ENCODE measurements at places on chromosomes 6 and 20.

DNA sequence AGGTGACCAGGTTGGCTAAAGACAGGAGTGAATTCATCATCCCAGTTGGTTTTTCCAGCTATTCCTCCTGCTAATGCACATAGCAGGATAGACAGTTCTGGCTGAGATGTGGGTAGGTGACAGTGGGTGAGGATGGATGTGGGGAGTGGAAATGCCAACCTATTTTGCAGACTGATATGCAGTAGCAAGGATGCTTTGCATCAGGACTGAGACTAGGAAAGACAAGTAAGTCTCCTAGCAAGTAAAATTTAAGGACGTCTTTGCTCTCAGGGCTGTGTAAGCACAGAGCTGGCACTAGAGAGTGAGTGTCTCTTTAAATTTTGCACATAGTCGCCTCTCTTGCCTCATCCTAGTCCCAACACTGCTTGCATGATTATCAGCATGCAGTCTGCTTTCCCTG lies 368.1 kb upstream of the PLCB4 start:
- DNase-seq: no peak

DNA sequence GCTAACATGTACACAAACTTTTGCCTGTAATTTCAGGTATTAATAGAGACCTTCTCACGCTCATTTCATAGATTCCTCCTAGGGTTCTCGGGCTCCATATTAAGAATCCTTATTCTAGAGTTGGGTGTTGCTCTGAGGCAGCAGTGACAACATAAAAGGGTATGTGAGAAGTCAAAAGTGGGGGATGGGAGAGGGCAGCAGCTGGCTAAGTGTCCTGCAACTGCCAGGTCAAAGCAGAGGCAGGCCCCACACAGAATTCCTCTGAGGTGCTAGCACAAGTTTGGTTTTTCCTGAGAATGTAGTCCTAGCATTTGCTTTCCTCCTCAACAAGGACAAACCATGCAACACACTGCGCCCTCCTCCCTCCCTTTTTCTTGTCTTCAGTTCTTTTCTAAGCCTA lies 4.6 kb downstream of the NSFL1C start:
- no peak for DNase-seq

DNA sequence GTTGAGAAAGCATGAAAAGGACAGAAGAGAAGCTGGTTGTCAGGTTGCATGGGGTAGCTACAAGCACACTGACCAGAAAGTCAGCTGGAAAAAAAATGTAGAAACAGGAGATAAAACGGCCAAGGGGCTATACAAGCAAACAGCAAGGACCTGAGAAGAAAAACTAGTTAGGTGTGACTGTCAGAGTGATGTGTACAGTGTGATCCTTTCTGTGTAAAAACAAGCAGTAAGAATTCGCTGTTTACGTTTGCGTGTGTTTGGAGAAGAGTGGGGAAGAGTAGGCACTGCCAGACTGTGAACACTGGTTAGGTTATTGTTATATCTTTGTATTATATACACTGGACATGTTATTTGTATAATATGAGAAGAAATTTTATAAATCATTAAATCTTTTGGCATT lies 28.1 kb downstream of the PTPN1 start:
- no peak for DNase-seq

GRCh38 chr20:62010551-62011402 lies 54.9 kb downstream of the TAF4 start:
- peak; percentile 57 for DNase-seq

- no peak for DNase-seq
These were observed at the start of gene CYP24A1 for GRCh38 chr20:54173653-54174456. Gene CYP24A1, minus strand, starts transcription at chr20:54173986. Its CDS starts 407 bp downstream, at chr20:54173579.

DNA sequence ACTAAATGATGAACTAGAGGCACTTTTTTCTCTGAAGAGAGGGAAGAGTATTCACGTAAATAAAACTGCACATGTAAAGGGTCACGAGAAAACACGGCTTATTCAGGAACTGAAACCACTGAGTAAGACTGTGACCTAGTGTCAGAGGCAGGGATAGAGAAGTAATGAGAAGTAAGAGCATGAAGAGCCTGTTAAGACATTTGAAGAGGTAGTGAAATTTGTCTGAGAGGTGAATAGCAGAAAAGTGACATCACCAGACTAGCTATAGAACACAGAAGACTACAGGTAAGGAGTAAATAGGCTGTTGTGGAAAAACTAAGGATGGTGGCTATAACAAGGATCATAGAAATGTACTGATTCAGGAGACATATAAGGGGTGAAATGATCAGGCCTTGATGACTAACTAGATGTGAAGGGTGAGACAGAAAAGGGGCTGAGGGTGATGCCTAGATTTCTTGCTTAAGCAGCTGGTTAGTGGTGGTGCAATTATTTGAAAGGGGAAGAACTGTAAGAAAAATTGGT lies 76.8 kb downstream of the REV3L start:
- no peak for DNase-seq

GRCh38 chr20:1437235-1437904 lies 29.3 kb downstream of the NSFL1C start:
- DNase-seq: peak; percentile 68

DNA sequence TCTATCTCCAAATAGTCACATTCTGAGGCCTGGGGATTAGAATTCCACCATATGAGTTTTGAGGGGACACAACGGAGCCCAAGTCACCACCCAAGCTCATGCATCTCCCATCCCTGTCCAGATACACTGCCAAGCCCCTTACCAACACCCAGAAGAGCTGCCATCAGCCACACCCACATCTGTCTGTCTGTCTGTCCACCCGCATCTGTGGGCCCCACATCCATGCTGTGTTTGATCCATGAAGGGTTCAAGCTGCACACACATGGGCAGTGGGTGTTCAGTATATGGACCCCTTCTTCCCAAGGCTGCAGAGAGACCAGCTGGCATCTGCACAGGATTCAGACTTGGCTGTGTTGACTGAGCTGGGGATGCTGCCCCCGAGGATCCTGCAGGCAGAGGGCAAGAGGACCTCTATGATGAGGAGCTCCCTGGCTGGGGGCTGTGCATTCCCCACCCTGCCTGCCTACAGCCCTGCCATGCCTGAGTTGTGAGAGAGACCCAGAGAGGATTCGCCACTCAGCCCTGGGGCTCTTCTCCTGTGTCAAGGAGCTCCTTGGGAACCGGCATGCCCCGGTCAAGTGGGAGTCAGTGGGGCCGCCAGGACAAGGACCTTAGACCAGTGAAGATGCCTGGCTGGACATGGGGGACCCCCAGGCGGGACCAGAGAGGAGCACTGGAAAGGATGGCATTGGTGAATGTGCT lies 206.4 kb downstream of the SYNDIG1 start:
- DNase-seq: no peak

GRCh38 chr20:57860576-57860975 lies 150.8 kb upstream of the PMEPA1 start:
- DNase-seq: no peak

GRCh38 chr6:34610819-34611477 lies 54.8 kb upstream of the SPDEF start:
- DNase-seq: peak; percentile 77

DNA sequence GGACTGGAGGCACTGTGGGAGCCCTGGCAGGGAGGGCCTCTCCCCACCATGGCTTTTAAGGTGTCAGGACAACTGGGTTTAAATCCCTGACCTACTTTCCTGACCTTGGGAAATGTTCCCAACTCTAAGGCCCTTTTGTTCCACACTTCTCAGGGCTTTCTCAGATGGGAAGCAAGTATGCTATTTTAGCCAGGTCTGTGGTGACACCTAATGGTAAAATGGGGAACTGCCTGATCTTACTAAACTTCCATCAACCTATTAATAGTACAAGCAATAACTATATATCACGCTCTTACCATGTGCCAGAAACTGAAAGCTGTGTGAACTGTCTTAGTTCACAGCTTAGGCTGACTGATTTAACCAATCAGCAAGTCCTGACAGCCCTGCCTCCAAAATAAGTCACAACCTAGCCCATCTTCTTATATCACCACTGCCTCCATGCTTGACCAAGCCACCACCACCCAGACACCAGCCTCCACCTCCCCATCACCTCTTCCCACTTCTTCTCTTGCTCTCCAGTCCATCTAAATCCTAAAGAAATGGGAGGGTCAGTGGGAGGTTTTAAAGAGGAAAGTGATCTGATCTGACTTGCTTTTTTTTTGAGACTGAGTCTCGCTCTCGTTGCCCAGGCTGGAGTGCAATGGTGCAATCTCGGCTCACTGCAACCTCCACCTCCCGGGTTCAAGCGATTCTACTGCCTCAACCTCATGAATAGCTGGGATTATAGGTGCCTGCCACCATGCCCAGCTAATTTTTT lies 6.9 kb upstream of the BLCAP start:
- DNase-seq: peak; percentile 84

- DNase-seq: no peak
These were observed 125.2 kb downstream of the MYO6 start for GRCh38 chr6:75874224-75874623.
